ENCODE measurements at places on chromosomes 5 and 9. TPM values are rescaled to one million over a fixed set of nuclear protein-coding genes. Genes with fewer than 3 reads are reported as not detected.

IFNK gene
- 0.24 TPM for total RNA-seq

SEPTIN8 gene
- total RNA-seq = 29.2 TPM

PTGER4 gene
- total RNA-seq = 86.3 TPM

SERF1A gene
- 10.7 TPM for total RNA-seq

TEX48 gene
- not detected for total RNA-seq

FANCG gene
- total RNA-seq = 118 TPM

QRFP gene
- total RNA-seq = not detected

PRUNE2 gene
- not detected for total RNA-seq

ARID3C gene
- 0.29 TPM for total RNA-seq

IFNA21 gene
- total RNA-seq = not detected

SV2C gene
- total RNA-seq = not detected

CFAP90 gene
- not detected for total RNA-seq

All from activated naive CD4-positive, alpha-beta T cell treated with anti-CD3 and anti-CD28 coated beads for 36 hours (primary cell).